CD4-positive, alpha-beta T cell treated with Interleukin-2 at 100 ng/mL for 4 hours (primary cell): ENCODE measurements at places on chromosomes 5 and 9.

DNA sequence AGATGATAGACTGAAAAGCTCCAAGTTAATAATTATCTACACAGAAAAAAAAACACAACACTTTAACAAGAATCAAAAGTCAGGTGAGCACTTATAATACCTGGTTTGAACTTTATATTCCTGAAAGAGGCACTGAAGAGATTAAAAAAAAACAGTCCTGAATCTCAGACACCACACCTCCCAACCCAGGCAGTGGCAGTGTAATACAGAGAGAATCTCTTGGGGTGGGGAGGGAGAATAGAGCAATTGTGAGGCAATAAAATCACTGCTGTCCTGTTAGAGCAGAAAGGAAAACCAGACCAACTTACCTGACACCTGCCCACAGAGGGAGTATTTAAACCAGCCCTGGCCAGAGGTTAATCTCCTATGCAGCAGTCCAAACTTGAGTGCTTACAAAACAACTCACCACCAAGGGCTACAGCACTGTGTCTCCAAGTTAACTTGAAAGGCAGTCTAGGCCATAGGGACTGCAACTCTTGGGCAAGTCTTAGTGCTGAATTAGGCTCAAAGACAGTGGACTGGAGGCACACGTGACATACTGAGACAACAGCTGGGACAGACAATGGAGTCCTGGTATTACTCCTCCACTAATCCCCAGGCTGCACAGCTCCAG, 54.2 kb downstream of the SLCO4C1 start:
- DNase-seq: no peak

GRCh38 chr5:157542282-157543000, 33.1 kb downstream of the ADAM19 start:
- no peak for DNase-seq

GRCh38 chr9:22111954-22112247, 102.8 kb upstream of the CDKN2B start:
- no peak for DNase-seq

GRCh38 chr5:114857941-114858551, 311.7 kb downstream of the TRIM36 start:
- no peak for DNase-seq

DNA sequence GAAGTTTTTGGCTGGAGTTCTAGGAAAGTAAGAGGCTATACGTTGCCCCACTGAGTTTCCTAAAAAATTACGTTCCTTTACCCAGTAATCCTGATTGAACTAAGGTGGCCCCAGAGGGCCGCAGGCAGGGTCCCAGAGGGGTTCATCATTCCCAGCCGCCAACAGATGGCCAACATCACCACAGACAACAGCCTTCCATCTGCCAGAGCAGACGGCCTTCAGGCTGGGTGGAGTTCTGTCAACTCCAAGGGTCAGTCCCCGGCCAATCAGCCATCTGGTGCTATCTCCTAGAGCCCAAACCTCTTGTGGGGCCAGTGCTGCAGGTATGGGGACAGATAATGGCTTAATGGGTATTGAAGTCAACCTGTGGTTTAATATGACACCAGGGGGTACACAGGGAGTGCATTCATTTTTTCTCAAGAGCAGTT, 30.4 kb downstream of the TBC1D2 start:
- DNase-seq: no peak

GRCh38 chr5:147689426-147689825, 93.1 kb downstream of the JAKMIP2 start:
- DNase-seq: no peak
